ENCODE measurements at places on chromosomes 5 and 9. TPM values are rescaled to one million over a fixed set of nuclear protein-coding genes. Genes with fewer than 3 reads are reported as not detected.

The IFNA2 gene
- total RNA-seq = not detected

The PCDH1 gene
- total RNA-seq = 0.17 TPM

The IL7R gene
- total RNA-seq = 64.1 TPM

The MZB1 gene
- total RNA-seq = 29.1 TPM

The TLX3 gene
- not detected for total RNA-seq

The FUT7 gene
- total RNA-seq = 0.09 TPM

The SYK gene
- 0.05 TPM for total RNA-seq

The SSNA1 gene
- total RNA-seq = 95.1 TPM

The EGR1 gene
- 54.6 TPM for total RNA-seq

DNA sequence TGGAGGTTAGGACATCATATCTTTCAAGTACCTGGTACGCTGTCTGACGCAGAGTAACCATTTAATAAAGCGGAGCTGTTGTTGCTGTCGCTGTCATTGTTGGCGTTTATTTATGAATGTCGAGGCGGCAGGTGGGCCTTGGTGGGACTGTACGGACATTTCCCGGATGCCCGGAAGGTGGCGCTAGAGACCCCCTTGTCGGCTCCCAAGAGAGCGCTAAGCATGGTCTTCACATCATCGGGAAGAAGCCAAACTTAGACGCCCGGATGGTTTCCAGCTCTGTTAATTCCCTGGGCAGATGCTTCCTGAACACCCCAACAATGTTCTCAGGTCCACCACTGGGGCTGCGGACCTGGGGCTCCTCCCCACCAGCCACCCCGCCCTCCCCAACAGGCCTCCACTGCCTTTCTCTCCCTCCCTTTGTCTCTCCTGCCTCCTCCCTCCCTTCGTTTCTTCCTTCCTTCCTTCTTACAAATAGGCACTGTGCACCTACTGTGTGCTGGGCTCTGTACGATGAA is 54.1 kb downstream of the DUSP1 start:
- DNase-seq = peak; percentile 93
- no peak overlapping the region for H3K27ac ChIP-seq
- no peaks in the 10 kb centered on the region for H3K36me3 ChIP-seq

GRCh38 chr5:3996707-3997336 is 401.2 kb downstream of the IRX1 start:
- DNase-seq = no peak
- H3K27me3 ChIP-seq = no peaks in the 10 kb centered on the region
- H3K36me3 ChIP-seq = no peaks in the 10 kb centered on the region
- no peak overlapping the region for H3K4me3 ChIP-seq

GRCh38 chr9:98043915-98044314 is 12.6 kb upstream of the NANS start:
- H3K4me1 ChIP-seq = peaks cover 21% of the 10 kb centered on the region
- DNase-seq = no peak
- no peak overlapping the region for H3K27ac ChIP-seq
- no peak overlapping the region for H3K4me3 ChIP-seq
- no peaks in the 10 kb centered on the region for H3K27me3 ChIP-seq

DNA sequence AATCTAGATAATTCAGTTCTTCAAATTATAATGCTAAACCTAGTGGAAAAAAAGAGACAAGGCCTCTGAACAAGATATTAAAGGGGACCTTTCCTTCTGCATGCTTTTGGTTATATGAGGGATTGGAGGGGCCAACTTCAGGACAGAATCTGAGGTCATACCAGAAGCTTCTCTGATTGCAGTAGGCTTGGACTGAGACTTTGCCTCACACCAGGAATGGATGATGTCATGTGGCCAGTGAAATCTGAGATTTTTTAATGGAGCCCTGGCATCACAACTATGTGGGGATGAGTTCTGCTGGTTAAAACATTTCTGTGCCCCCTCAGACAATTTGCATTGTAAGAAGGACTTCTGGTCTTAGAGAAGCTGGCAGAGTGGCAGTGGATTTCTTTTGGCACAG is 88.6 kb downstream of the ANGPTL2 start:
- H3K36me3 ChIP-seq = no peaks in the 10 kb centered on the region
- H3K27me3 ChIP-seq = peaks cover 11% of the 10 kb centered on the region
- H3K27ac ChIP-seq = no peak overlapping the region
- H3K4me3 ChIP-seq = no peak overlapping the region

- H3K4me1 ChIP-seq = no peaks in the 10 kb centered on the region
- DNase-seq = no peak
- H3K36me3 ChIP-seq = no peaks in the 10 kb centered on the region
- H3K27me3 ChIP-seq = peaks cover 14% of the 10 kb centered on the region
These were observed 14.6 kb downstream of the ENTREP1 start for GRCh38 chr9:69339620-69340019.

DNA sequence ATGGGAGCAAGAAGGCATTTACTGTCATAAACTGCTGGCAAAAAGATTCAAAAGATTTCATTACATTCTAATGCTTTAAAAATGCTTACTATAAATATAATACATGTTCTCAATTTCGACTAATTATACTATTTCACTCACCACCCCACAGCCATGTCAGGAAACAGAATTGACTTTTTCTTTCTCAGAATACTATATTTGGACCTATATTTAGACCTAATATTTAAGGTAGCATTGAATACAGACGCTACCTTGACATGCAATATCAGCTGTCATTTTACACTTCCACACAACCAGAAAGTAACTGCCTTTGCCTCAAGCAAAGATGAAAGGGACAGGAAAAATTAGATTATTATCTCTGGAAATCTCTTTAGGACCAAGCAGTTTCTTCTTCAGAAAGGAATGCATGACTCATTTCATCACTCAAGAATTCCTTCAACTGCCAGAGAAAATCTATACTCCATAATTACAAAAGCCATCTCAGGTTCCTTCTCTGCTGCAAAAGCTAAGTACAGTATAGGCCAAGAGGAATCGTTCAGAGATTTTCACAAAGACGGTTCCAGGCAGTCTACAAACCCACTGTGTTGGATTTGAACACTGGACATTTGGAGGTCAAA is 11.8 kb upstream of the UBE2QL1 start:
- H3K27me3 ChIP-seq = peaks cover 26% of the 10 kb centered on the region
- no peak for DNase-seq
- no peak overlapping the region for H3K4me3 ChIP-seq
- no peaks in the 10 kb centered on the region for H3K4me1 ChIP-seq
- H3K27ac ChIP-seq = no peak overlapping the region
- no peaks in the 10 kb centered on the region for H3K36me3 ChIP-seq

DNA sequence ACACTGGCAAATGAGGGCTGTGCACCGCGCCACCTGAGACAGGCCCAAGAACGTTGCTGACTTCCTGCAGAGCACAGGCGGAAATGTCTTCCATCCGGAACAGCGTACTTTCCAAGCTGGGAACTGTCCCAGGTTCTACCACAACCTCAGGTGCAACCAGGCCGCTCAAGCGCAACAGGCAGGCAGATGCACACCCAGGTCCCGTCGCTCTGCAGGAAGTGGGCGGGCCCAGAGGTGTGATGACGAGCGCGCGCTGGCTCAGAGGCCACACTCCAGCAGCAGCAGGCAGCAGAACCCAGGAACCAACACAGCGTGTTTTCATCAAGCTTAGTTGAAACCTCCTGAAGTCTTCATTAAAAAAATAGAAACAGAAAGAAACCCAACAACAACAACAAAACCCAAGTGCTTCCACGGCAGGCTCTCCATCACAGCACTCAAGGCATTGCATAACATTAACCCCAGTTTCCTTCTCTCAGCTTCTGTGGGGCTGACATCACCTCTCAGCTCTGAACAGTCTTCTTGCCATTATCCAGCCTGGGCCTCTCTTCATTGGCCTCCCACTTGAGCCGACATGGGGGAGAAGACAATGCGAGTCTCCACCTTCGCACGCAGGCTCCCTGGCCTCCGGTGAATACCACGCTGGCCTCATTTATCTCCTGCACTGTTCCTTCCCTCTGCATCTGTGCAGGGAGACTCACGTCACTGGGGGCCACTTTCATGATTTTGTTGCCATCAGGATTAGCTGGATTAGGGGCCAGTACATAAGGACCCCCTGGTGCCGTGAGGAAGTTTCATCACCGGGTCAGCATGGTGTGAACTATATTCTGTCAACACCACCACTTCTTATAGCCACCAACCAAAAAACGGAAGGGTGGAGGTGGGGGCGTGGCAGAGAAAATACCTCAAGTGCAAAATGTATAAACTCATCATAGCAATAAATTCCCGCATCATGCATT is 22.1 kb downstream of the PTCH1 start:
- H3K36me3 ChIP-seq = no peaks in the 10 kb centered on the region
- DNase-seq = peak; percentile 96
- H3K27ac ChIP-seq = peak overlapping the region; percentile 83

DNA sequence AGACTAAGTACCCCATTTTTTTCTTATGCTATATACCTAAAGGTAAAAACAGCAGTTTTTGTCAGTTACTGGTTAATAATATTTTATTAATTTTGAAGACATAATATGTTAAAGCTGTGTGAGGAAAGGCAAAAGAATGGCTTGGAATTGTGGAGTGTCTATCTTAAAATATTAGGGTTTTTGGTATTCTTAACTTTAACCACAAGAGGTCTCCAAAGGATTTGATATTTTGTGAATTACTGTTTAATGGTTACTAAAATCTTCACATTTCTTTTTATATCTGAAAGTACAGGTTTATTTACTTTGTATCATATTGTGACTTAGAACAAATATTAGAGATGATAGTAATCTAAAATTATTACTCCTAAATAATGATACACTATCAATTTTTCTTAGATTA is 32.0 kb upstream of the DHFR start:
- peaks cover 20% of the 10 kb centered on the region for H3K4me1 ChIP-seq
- no peak overlapping the region for H3K27ac ChIP-seq
- DNase-seq = no peak
- peaks cover 36% of the 10 kb centered on the region for H3K36me3 ChIP-seq

DNA sequence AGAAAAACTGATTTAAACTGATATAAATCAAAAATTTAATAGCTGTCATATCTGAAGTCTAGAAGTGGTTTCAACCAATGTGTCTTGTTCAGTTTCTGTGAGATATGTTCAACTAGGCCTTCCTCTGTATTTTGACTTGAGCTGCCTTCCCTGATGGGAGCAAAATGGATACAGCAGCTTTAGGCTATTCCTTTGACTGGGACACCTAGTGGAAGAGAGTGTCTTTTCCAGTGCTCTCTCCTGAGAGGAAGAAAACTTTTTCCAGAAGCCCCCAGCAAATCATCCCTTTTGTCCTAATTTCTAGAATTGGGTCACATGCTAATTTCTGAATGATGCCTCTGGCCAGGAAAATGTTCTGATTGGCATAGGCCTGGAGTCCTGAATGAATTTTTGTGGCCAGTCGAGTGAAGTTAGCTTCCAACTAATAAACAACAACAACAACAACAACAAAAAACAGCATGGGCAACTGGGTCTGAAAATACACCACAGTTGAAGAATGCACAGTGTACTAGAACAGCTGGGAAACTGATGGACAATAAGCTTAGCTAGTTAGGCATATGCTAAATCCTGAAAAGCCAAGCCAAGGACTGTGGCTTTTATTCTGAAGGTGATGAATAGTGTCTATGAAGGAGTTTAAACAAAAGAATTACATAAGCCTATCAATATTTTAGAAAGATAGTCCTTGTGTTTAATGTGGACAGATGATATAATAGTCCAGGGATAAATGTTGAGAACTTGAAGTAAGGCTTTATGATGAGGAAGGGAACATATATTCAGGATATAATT is 125.7 kb downstream of the FBN2 start:
- no peaks in the 10 kb centered on the region for H3K4me1 ChIP-seq
- H3K4me3 ChIP-seq = no peak overlapping the region
- no peak overlapping the region for H3K27ac ChIP-seq
- H3K36me3 ChIP-seq = no peaks in the 10 kb centered on the region
- H3K27me3 ChIP-seq = no peaks in the 10 kb centered on the region

GRCh38 chr5:43232943-43233833 is 41.2 kb downstream of the NIM1K start:
- H3K4me1 ChIP-seq = peaks cover 7% of the 10 kb centered on the region
- H3K36me3 ChIP-seq = no peaks in the 10 kb centered on the region
- no peak overlapping the region for H3K27ac ChIP-seq
- H3K27me3 ChIP-seq = peaks cover 6% of the 10 kb centered on the region
- no peak for DNase-seq

DNA sequence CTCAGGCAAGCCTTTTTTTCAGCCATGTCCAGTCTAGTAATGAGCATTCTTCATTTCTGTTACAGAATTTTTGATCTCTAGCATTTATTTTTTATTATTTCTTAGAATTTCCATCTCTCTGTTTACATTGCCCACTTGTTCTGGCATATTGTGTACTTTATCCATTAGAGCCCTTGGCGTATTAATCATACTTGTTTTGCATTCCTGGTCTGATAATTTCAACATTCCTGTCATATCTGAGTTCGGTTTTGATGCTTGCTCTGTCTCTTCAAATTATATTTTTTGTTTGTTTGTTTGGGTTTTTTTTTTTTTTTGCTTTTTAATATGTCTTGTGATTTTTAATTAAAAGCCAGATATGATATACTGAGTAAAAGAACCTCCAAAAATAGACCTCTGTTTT is 23.0 kb upstream of the JAK2 start:
- H3K36me3 ChIP-seq = peaks cover 14% of the 10 kb centered on the region
- H3K4me3 ChIP-seq = no peak overlapping the region
- no peak overlapping the region for H3K27ac ChIP-seq
- DNase-seq = no peak
- H3K4me1 ChIP-seq = peaks cover 23% of the 10 kb centered on the region

DNA sequence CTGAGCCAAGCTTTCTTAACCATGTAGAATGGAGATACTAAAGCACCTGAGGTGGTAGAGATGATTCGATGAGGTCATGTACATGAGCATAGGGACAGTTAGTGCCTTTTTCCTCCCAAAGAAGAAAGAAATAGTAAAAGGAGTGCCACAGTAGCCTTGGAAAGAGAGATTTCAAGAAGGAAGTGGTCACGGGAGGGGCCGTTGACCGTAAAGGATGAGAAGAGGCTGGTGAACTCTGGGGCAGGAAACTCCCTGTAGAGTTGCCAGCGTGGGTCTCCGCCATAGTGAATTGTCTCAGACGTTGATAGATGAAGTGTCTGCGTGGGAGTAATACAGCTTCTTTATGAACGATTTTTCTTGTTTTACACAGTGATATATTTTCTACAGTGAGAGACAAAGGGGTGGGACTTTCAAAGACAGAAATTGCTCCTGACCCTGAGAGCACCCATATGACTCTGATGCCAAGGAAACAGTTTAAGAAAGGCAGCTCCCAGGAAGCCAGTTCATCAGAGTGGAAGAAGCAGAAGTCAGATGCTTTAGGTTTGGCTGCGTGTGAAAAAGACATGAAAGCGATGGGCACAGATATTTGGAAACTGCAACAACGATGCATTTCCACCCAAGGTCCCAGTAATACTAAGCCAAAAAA is 41.3 kb downstream of the UGCG start:
- H3K27ac ChIP-seq = peak overlapping the region; percentile 83
- H3K27me3 ChIP-seq = peaks cover 2% of the 10 kb centered on the region
- H3K4me1 ChIP-seq = peaks cover 22% of the 10 kb centered on the region
- peak; percentile 84 for DNase-seq

GRCh38 chr9:134325813-134326723 is at the start of gene RXRA:
RXRA (plus strand) TSS chr9:134326455; CDS start chr9:134326632, 177 bp downstream.
- peaks cover 34% of the 10 kb centered on the region for H3K27me3 ChIP-seq
- peak; percentile 80 for DNase-seq
- peak within 1 kb of the TSS; percentile 73 for H3K4me3 ChIP-seq
- peaks cover 7% of the 10 kb centered on the region for H3K4me1 ChIP-seq
- H3K36me3 ChIP-seq = no peaks in the 10 kb centered on the region

GRCh38 chr9:116975126-116975525 is 288.0 kb downstream of the TRIM32 start:
- DNase-seq = no peak
- H3K36me3 ChIP-seq = no peaks in the 10 kb centered on the region
- no peaks in the 10 kb centered on the region for H3K27me3 ChIP-seq
- no peak overlapping the region for H3K27ac ChIP-seq
